ENCODE measurements at places on chromosomes 6 and 20.

GRCh38 chr20:53929974-53930650 lies 140.3 kb downstream of the BCAS1 start:
- no peak for DNase-seq

- no peak for DNase-seq
Measured at GRCh38 chr6:169858935-169859351, 107.5 kb downstream of the ERMARD start.

DNA sequence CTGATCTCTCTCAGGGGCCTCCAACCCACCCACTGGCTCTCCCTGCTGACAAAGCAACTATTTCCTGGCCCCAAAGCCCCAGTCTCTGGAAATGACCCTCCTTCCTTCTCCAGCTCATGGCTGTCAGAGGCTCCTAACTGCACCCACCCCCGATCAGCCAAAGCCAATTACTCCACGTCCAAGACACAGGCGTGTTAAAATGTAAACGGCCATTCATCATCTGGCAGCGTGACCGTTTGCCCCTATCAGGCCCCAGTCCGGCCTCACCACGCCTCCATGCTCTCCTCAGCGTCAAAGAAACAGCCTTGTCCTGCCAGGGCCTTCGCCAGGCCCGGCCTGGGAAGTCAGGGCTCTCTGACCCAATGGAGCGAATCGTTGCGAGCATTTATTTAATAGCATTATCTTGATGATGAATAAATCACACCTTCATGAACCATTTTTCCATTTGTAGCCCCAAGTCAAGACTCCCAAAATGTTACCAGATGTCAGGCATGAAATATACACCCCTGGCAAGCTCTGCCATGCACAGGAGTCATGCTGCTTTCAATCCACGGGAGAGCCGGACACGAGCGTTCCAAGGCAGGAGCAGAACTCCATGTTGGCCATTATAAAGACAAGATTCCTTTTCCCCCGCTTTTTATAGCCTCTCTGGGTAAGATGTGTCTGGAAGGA lies 17.7 kb downstream of the RIPOR3 start:
- DNase-seq, result no peak

- DNase-seq, result no peak
Measured at GRCh38 chr20:34345402-34345736, 17.7 kb upstream of the ITCH start.

All from NCI-H1417 treated with DMSO at 0.1 percent for 48 hours (cell line).